ENCODE measurements at places on chromosomes 1 and 21.
A peak's percentile ranks its signal among the peaks of the same experiment; 100 is the strongest.

- peak; percentile 68 for DNase-seq
Observed at GRCh38 chr1:37477198-37477931, 3.0 kb downstream of the ZC3H12A start.

DNA sequence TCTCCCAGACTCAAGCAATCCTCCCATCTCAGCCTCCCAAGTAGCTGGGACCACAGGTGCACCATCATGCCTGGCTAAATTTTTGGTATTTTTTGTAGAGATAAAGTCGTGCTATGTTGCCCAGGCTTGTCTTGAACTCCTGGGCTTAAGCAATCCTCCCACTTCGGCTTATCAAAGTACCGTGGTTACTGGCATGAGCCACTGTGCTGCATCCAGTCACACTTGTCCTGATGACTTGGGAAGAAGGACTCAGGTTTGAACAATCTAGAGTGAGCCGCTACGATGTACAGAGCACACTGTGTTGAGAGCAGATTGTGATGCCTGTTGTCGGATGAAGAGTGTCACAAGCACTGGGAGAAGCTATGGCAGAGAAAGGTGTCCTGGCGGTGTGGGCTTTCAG lies 27.2 kb downstream of the RNF187 start:
- DNase-seq, result no peak

GRCh38 chr21:45835301-45836267 lies 146.0 kb upstream of the COL6A1 start:
- no peak for DNase-seq

GRCh38 chr1:119868176-119868575 lies 28.1 kb downstream of the ADAM30 start:
- no peak for DNase-seq

- DNase-seq, result no peak
Observed at GRCh38 chr1:196808529-196809235, 10.8 kb upstream of the CFHR1 start.

DNA sequence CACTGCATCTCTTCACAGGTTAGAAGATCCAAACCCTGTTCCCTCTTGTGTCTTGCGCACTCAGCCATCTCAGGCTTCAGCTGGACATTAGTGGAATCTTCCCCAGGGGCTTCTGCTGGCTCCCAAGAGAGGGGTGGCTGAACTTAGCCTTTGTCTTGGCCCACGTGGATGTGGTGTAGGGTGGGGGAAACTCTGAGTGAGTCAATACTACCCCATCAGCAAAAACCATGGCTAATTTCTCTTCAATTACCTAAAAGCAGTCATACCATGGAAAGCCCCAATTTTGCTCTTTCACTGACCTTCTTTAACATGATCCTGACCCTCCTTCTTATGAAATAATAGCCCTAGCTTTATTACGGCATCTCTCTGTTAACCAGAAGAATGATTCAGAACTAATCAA lies 72.5 kb upstream of the RAB3GAP2 start:
- no peak for DNase-seq

DNA sequence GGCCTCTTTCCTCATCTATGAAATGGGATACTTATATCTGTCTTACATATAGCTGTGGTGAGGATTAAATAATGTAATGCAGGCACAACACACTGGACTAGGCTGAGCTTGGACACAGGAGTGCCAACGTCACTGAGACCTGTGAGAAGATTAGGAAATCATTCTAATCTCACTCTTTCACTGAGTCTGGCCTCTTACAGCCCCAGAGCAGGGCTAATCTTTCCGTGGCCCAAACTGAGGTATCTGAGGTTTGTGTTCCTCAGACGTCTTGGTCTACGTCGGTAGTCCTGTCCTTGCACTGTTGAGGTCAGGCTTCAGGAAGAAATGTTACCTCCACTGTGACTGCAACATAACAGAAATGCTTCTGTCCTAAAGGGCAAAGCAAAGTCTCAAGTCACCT lies 22.6 kb upstream of the A3GALT2 start:
- DNase-seq, result no peak

GRCh38 chr1:47205918-47206317 lies 16.1 kb upstream of the PDZK1IP1 start:
- DNase-seq, result no peak

GRCh38 chr1:47191940-47192457 lies 2.2 kb upstream of the PDZK1IP1 start:
- no peak for DNase-seq

GRCh38 chr1:6121021-6121421 lies 59.1 kb downstream of the CHD5 start:
- DNase-seq, result no peak

- no peak for DNase-seq
Observed at GRCh38 chr1:169896013-169896412, 2.3 kb upstream of the SCYL3 start.

- no peak for DNase-seq
Observed at GRCh38 chr1:109757936-109758786, 5.6 kb downstream of the EPS8L3 start.

GRCh38 chr1:171019971-171020370 lies 70.7 kb upstream of the FMO3 start:
- no peak for DNase-seq

DNA sequence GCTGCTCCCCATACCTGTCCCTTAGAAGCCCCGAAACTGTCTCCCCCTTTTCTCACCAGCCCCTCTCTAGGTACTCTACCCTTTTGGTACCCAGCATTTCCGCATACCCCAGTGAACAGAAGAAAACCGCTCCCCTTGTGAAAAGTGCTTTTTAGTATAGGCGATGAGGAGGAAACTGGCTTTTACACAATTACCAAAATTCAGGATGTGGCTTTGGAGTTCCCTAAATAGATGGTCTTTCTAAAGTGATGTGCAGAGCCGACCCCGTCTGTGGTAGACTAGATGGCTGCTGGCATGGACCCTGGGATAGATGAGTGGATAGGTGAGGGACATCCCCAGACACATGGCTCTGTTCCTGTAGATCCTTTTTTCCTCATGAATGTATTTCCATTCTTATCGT lies 2.6 kb upstream of the PER3 start:
- DNase-seq, result no peak

- no peak for DNase-seq
Observed at GRCh38 chr1:94255476-94255875, 18.1 kb upstream of the ARHGAP29 start.

DNA sequence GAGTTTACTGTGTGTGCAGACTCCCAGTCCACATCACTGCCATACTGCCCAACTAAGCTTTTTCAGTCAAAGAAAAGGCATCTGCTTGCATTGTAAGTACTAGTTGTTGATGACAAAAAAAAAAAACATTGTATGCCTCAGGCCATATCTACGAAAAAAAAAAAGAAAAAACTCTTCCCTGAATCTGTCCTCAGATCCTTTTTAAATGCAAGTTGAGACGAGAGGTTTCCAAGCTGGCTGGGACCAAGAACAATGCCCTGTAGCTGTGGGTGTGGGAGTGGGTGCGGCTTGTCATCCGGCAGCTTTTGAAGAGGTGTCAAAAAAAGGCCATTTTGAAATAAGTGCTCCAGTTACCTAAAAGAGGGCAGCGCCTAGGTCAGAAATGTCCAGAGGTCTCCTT lies 29.2 kb upstream of the HHAT start:
- DNase-seq, result no peak

DNA sequence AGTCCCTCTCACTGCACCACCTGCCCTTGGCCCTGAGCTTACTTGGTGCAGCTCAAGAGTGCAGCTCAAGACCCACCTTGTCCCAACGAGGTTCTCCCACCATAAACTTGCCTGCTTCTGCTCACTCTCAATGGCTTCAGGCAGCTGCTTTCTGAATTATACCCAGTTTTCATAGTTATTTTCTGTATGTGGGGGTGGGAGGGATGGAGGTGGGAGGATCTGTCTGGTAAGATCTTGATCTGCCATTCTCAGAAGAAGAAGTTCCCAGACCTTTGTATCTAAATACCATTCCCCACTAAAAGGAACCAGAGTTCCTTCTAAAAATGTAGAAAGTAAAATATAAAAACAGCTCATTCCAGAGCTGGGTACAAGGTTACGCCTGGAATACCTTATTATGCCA lies 111.5 kb downstream of the SIM2 start:
- no peak for DNase-seq
